ENCODE measurements at places on chromosomes 13 and 19.

DNA sequence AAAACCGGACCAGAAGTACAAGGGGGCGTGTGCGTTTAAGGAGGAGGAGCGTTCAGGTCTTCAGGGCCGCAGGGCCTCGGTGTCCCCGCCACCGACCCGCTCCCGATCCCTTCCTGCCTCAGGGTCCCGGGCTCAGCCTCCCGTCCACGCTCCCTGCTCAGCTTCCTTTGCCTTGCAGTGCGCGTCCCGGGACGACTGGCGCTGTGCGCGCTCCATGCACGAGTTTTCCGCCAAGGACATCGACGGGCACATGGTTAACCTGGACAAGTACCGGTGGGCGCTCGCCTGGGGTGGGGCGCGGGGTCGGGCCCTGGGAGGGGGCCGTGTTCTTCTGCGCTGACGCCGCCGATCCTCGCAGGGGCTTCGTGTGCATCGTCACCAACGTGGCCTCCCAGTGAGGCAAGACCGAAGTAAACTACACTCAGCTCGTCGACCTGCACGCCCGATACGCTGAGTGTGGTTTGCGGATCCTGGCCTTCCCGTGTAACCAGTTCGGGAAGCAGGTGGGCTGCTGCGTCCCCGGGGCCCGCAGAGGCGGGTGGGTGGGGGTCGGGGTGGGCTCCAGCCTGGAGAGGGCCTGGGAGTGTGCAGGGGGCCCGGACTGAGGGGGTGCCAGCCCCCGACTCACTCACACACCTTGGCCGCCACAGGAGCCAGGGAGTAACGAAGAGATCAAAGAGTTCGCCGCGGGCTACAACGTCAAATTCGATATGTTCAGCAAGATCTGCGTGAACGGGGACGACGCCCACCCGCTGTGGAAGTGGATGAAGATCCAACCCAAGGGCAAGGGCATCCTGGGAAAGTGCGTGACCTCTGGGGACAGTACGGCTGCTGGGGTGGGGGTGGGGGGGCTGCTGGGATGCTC lies 1.4 kb downstream of the GPX4 start:
- DNase-seq = no peak

DNA sequence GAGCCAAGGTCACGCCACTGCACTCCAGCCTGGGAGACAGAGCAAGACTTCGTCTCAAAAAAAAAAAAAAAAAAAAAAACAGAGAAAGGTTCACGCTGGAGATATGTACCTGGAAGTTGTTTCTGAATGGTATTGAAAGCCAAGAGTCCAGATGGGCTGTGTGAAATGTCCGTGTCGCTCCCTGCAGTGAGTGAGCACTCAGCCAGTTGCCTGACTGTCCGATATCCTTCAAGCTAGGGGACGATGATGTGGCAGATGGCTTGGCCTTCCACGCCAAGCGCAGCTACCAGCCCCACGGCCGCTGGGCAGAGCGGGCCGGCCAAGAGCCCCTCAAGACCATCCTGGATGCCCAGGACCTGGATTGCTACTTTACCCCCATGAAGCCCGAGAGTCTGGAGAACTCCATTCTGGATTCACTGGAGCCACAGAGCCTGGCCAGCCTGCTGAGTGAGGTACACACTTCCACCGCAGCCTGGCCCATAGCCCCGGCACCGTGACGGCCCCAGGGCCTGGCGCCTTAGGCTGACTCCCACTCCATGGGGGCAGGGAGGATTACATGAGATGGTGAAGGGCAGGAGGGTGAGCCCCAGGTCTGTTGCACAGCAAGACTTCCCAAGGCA lies 11.7 kb upstream of the OVOL3 start:
- DNase-seq = no peak

DNA sequence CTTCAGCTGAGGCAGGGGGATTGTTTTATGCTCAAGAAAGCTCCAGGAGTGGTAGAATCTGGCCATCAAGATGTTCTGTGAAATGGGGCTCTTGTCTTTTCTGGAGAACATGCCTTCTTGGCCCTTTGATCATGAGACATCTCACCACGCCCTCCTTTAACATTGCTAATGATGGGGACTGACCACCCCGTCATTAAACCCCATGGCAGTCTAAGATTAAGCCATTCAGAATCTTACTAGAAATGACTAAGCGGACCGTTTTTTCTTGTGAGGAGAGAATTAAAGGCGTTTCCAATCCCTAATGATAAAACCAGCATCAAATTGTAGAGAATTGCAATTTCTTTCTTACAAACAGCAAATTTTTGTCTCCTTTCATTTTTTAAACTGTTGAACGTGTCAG lies 89.4 kb downstream of the COL4A2 start:
- no peak for DNase-seq

GRCh38 chr19:35220315-35220921 lies 8.1 kb downstream of the FAM187B start:
- no peak for DNase-seq

DNA sequence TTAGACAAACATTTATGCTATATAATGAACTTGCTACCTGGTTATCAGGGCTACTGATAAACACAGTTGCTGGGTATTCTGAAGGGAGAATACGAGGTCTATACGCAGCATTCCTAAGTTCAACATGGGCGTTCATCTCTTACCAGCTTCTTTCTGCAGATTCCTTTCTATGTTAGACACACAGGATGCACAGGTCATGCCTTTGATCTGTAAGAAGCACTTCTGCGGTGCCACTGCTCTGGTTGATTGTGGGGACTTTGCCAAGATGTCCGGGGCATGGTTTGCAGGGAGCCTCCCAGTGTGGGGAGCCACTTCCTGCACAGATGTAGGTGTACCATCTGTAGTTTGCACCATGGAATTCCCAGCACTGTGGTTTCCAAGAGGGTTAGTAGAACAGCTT lies 40.9 kb downstream of the ATP7B start:
- no peak for DNase-seq
